Stimulated activated CD8-positive, alpha-beta memory T cell treated with anti-CD3 and anti-CD28 coated beads, Interleukin-2, amount 100 ng/mL, for 1 hour (primary cell): ENCODE measurements at places on chromosomes 3 and 15.
A peak's percentile ranks its signal among the peaks of the same experiment; 100 is the strongest.

DNA sequence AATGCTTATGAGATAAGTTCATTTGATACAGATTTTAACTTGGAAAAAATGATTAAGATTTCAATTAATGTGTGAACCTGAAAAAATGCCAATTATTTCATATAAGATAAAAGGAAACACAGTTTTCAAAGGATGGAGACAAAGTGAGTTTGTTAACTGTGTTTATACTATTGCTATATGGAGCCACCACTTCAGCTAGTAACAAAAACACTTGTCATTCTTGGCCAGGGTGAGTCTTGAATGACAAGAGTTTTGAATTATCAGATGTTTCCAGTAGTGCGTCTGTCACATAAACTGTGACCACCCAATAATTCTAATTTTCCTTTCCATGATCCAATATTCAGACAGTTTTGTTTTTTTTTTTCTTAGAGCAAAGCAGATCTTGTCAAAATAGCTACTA is 78.0 kb upstream of the GADL1 start:
- no peak for DNase-seq

- DNase-seq, result no peak
Measured at GRCh38 chr3:176787506-176787905, 409.8 kb downstream of the TBL1XR1 start.

DNA sequence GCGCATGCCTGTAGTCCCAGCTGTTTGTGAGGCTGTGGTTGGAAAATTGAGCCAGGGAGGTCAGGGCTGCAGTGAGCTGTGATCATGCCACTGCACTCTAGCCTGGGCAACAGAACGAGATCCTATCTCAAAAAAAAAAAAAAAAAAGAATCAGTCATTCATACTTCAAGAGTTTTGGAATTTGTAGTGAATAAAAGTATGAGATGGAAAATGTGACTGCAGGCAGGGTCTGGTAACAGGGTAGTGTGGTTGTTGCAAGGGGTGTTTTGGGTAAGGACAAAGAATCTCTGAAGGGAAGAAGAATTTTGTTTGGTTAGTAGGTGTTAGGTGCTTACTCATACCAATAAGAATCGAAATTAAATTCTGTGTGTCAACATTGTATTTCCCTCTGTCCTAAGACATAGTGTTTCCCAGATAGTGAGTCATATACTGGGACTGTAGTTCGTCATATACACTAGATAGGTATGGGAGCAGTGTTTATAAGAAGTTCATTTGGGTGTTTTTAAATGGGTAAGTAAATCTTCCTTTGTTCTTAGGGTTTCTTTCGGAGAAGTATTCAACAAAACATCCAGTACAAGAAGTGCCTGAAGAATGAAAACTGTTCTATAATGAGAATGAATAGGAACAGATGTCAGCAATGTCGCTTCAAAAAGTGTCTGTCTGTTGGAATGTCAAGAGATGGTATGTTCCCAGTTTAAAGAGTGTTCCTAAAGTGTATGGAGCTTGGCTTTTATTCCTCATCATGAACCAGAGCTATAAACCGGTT is 14.2 kb downstream of the NR1D2 start:
- no peak for DNase-seq

DNA sequence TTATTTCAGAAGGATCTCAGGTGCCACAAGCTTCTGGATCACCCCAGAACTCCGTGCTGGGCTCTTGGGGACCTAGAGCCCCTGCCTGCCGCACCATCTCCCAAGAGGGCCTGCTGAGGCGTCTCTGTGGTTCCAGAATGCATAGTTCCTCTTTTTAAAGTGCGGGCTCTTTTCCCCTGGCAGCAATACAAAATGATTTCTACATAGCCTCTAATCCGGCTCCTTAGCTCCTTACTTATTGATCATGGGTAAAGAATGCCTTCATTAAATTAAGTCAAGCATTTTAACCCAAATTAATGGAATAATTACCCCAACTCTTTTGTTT is 121.9 kb downstream of the ATP10A start:
- no peak for DNase-seq

DNA sequence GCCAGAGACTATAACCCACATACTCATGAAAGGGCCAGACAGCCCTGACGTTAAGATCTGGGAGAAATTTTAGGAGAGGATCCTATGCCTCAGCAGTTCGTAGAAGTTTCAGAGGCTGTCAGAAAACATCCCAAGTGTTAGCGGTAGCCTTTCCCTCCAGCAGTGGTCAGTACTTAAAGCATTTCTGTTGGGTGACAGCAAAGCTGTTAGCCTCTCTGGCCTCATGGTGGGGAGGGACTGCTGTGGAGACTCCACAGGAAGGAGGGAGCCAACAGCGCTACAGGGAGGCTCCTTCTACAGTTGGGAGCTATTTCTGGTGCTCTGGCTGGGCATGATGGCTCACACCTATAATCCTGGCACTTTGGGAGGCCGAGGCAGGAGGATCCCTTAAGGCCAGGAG is 27.4 kb downstream of the IDH2 start:
- DNase-seq, result no peak

DNA sequence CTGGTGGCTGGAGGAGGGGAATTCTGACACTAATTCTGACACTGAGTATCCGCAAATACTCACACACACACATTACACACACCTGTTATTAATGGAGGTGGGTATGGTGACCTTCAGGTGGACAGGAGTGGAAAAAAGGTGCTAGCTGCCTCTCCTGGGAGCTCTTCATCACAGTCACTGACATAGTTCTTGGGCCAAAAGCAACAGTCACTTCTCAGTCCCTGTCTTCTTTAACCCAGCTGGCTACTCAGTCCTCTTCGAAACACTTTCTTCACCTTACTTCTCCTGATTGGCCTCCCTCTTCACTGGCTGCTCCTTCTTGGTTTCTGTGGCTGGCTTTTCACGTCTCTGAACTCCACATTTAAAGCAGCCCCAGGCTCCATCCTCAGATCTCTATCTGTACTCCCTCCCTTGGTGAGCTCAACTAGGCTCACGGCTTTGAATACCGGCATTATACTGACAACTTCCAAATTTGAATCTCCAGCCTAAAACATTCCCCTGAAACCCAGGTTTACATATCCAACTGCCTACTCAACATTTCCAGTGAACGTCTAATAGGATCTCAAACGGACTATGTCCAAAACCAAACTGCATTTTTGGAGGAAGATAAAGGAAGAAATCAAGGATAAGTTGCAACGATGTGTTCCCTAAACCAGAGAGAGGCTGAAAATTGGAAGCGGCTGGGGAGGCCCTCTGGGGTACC is 53.2 kb upstream of the HEG1 start:
- no peak for DNase-seq

DNA sequence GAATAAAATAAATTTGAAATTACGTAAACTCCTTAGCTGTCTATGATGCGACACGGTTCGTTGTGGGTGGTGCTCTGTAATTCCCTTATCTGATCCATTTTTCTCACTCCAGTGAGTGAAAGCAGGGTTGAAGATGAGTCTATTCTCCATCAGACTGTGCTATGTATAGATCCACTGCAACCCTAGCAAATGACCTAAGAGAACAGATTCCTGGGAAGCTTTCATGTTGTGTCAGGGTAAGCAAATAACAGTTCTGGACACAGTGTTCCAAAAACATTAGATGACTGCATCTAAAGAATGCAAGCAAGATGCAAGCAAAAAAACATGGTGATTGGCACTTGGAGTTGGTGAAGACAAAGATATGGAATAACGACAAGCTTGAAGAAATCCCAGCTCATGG is 239.3 kb downstream of the SLC9A9 start:
- DNase-seq, result no peak

DNA sequence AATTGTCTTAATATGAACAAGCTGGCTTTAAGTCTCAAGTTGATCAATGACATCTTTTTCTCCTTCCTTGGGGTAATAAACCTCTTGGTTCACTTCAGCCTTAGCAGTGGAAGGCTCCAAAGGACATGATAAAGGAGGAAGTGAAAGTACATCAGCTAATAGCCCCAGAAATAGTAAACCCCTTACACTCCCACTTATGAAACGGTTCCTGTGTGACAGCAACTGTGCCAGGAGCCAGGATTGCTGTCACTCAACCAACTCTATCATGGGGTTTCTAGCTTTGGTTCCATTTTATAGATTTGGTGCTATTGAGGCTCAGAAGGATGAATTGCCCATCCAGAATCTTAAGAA is 216.7 kb downstream of the ABHD5 start:
- no peak for DNase-seq

DNA sequence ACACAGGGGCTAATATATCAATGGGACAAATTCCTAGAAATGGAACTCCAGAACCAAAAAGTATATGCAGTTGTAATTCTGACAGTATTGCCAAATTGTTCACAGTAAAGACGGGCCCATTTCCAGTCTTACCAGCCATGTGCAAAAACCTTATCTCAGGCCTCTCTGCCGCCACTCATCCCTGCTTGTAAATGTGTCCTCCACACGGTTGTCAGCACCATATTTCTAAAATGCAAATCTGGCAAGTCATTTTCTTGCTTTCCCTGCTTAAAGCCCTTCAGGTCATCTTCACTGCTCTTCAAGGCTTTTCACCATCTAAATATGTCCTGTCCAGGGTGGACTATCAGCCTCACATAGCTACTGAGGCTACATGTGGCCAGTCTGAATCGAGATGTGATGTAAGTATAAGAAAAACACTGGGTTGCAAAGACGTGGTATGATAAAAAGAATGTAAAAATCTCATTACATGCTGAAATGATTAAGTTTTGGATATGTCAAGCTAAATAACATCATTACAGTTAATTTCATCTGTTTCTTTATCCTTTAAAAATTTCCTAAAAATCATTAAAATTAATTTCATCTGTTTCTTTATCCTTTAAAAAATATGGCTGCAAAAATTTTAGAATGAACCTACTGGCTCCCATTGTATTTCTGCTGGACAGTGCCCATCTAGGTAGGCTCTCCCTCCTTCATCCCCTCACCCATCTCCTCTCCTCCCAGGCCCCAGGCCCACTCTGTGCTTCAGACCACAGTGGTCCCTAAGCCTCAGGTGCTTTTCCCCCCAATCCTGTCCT is 980 bp downstream of the PARP9 start:
- no peak for DNase-seq

- no peak for DNase-seq
Measured at GRCh38 chr3:52490939-52491526, 4.1 kb upstream of the STAB1 start.

GRCh38 chr3:42190701-42191442 is 75.1 kb downstream of the CCK start:
- peak; percentile 33 for DNase-seq

GRCh38 chr15:72203507-72203837 is 5.9 kb upstream of the GRAMD2A start:
- no peak for DNase-seq

GRCh38 chr3:148625095-148625736 is 72.5 kb upstream of the AGTR1 start:
- no peak for DNase-seq

- DNase-seq, result no peak
Measured at GRCh38 chr3:37922721-37923568, 61.3 kb downstream of the CTDSPL start.

DNA sequence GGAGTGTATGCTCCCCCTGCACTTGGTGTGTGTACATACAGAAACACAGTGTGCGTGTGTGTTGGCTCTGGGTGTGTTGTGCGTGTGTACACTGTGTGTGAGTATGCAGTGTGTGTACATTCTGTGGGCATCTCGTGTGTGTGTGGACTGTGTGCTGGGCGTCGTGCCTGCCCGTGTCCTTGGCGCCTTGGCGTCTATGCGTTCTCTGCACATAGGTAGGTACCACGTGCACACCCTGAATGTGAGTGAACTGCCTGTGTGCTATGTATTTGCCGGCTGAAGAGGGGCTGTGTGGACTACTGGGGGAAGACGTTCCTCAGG is 481 bp upstream of the ECE2 start:
- DNase-seq, result no peak

GRCh38 chr15:95830281-95830680 is 500.2 kb upstream of the NR2F2 start:
- DNase-seq, result no peak

- no peak for DNase-seq
Measured at GRCh38 chr3:8020047-8020841, 481.4 kb upstream of the LMCD1 start.

- no peak for DNase-seq
Measured at GRCh38 chr3:11381141-11381540, 108.9 kb downstream of the ATG7 start.

DNA sequence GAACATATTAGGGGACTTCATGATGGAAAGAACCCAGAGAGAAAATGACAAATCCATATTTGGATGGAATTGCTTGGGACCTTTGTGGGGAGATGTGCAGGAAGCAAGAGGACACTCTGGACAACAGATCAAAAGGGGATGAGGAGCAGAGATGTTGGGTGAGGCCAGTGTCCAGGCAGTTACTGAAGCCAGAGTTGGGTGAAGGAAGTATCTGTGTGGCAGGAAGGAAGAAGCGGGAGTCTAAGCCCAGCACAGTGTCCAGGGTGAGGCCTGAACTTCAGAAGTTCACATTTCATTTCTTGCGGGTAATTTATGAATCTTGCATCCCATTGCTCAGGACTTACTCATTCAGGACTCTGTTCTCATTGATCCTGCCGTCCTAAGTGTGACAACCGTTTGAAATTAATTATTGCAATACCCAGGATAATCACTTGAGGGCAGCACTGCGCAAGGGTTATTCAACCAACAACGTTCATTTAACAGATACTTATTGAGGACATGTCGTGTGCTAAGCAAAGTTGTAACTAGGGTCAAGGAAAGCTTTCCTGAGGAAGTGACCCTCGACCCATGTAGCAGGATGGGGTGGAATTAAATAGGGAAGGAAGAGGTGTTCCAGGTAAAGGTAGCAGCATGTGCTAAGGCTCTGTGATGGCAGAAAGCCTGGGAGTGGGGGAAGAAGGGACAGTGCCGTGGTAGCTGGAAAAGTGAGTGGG is 61.3 kb upstream of the CMTM8 start:
- no peak for DNase-seq

- no peak for DNase-seq
Measured at GRCh38 chr15:78914027-78914764, 30.6 kb downstream of the CTSH start.

DNA sequence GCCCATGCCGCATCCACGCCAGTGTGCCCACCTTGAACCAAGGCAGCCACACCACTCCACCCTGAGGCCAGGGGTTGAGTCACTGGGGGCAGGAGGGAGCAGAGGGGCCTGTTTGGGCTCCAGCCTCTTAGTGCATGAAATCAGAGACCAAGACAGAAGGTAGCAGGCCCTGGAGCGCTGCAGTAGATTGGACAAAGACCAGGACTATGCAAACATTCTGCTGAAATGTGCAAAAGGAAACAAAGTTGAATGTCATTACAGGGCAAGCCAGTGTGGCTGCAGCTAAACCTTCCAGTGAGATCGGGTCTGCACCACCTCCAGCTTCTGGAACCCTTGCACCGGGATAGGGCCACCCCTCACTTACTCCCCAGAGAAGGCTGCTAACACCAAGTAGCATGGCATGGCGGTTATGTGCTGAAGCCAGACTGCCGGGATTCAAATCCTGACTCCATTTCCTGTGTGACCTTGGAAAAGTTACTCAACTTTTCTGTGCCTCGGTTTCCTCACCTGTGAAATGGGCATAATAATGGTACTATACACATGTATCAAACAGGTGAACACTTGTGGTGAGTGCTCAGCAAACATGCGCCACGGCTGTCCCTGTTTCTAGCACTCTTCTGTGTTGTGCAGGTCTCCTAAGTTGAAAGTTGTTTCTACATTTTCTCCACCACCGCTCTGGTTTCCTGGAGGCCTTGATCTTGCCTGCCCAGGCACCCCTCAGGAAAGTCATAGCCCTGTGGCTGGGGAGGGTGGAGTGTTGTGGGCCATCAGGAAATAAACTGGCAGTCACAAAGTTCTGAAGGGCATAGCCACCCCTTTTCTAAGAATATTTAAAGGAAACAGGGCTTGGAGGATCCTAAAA is 25.0 kb upstream of the GP9 start:
- DNase-seq, result no peak
